Stimulated activated CD8-positive, alpha-beta memory T cell treated with anti-CD3 and anti-CD28 coated beads, Interleukin-15, amount 100 ng/mL, for 48 hours (primary cell): ENCODE measurements at places on chromosomes 13 and 19.
A peak's percentile ranks its signal among the peaks of the same experiment; 100 is the strongest.

- no peak for DNase-seq
Measured at GRCh38 chr13:43874504-43875092, 4.9 kb downstream of the CCDC122 start.

DNA sequence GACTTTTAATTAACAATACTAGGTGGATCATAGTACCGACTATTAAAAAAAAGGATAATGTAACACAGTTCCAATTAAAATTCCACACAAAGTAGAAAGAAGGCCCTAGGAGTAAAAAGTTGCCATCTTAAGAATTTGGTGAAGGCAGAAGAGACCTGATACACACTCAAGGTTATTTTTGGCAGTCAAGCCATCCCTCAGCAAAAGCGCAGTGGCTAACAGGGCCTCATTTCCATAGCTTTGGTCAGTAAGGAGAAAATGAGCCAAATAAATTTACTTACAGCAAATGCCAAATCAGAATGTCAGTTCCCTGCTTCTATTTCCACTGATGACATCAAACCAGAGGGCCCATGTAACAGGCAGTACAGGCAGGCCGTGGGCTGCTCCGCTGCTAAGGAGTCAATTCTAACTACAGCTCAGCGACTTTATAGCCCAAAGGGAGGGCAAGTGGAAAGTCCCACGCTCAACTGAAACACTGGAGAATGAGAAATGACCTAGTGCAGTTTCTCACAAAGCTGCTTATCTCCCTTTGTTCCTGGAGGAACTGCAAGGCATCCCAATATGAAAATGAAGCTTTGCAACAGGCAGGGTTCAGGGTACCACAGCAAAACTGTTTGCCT lies 6.3 kb downstream of the ARGLU1 start:
- DNase-seq, result peak; percentile 26

GRCh38 chr19:14127176-14127575 lies 9.2 kb downstream of the ASF1B start:
- DNase-seq, result no peak

GRCh38 chr13:22931576-22931975 lies 249.2 kb upstream of the SGCG start:
- no peak for DNase-seq

- DNase-seq, result peak; percentile 44
Measured at GRCh38 chr19:41426952-41427646, at the start of gene B3GNT8. TSS of gene B3GNT8 (minus strand) at chr19:41427374. CDS start at chr19:41426778, 596 bp downstream.

DNA sequence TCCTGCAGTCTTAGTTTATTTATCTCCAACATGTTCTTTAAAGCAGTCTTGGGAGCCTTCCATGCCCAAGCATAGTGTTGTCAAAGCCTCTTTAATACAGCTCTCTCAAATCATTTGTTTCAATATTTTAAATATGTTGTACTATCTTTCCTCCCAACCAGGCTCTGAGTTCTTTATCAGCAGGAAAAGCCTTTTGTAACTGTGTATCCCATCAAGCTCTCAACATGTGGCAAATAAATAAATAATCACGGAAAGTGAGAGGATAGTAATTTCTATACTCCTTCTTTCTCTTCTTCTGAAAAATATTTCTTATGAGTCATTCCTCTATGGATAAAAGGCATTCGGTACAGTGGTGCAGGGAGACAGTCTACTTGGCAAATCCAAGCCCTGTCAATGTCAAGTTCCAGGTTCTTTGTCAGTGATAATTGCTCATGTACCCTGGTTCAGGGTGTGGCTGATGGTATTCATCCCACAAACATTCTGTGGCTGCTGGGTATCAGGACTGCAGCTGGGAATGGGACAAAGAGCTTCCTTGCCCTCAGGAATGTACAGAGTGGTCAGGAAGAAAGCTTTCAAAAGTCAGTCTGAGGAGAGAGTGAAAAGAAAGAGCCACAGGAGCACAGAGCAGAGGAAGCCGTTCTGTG lies 384.3 kb downstream of the EFNB2 start:
- DNase-seq, result no peak

- no peak for DNase-seq
Measured at GRCh38 chr19:36638862-36639510, 27.7 kb downstream of the ZNF461 start.

DNA sequence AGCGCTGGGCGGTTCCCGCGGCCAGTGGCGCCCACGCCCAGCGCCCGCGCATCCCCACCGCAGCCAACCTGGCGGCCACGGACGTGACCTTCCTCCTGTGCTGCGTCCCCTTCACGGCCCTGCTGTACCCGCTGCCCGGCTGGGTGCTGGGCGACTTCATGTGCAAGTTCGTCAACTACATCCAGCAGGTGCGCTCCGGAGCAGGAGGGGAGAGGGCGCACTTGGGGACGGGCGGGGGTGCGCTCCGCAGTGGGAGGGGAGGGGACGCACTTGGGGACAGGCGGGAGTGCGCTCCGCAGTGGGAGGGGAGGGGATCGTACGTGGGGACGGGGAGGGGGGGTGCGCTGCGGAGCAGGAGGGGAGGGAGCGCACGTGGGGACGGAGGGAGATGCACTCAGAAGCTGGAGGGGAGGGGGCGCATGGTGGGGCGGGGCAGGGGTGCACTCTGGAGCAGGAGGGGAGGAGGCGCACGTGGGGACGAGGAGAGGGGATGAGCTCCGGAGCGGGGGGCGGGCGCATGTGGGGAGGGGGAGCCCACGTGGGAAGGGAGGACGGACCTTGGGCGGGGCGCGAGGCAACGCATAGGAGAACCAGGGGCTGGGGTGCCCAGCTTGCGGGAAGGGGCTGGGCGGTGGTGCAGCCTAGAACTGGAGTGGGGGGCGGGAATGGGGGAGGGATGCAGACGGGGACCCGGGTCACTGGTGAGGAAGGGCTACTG lies 1.5 kb downstream of the KISS1R start:
- no peak for DNase-seq

GRCh38 chr19:46907880-46908279 lies 47.1 kb downstream of the ARHGAP35 start:
- no peak for DNase-seq

DNA sequence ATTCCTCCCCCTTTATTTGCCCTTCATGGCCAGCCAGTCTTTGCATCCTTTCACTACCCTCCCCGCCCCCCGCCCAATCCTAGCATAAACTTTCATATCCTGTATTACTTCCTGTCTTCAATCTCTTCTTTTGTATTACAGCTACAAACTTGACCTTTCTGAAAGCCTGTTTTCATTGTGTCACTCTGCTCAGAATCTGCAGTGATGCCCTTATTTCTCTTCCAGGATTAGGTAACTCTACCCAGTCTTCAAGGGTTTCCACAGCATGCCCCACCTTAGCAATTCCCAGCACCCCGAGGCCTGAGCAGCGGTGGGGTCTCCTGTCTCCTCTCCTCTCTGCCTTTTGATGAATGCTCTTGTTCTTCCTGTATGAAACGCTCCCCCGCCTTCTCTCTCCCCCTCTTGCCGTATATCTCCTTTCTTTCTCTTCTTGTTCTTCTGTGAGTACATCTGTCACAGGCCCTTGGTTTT lies 145.6 kb downstream of the SHISA2 start:
- no peak for DNase-seq

DNA sequence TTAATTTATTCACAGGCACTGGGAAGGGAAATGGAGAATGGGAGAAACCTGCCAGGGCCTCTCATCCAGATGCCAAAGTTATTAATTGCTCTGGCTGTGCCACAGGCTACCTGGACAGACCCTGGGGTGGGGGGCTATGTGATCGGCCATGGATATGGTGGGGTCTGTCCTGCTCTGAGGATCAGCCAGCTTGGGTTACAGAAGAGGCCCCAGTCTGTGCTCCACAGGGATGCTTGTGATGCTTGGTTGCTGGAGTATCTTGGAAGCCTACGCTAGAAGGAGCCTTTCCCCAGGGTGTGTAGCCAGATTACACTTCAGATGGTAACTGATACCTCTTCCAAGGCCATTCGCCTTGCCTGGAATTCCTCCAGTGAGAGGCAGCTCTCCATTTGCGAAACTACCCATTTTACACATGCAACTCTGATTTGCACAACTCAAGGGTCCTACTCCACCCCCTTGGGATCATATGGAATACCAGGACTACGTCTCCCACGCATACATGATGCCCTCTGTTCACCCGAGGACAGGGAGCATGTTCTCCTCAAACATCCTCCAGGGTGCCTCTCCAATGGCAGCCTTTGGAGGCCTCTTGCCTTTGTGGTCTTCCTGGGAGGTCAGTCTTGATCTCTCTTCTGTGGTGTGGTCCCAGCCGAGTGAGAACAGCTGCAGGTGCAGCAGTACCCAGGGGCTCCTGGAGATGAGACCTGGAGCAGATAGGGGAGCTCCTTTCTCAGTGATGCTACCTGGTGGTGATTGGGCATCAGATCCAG lies 186.6 kb upstream of the TSHZ3 start:
- DNase-seq, result no peak

DNA sequence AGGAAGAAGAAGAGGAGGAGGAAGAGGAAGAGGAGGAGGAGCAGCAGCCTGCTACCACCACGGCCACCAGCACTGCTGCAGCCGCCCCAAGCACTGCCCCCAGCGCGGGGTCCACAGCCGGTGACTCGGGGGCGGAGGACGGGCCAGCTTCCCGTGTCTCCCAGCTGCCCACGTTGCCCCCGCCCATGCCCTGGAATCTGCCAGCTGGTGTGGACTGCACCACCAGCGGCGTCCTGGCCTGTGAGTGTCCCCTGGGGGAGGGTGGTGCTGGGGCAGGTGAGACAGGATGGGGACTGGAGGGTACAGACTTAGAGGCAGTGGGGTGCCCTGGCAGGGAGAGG lies 11.4 kb downstream of the SCAF1 start:
- DNase-seq, result no peak

GRCh38 chr13:71291842-71292146 lies 575.2 kb downstream of the DACH1 start:
- no peak for DNase-seq

DNA sequence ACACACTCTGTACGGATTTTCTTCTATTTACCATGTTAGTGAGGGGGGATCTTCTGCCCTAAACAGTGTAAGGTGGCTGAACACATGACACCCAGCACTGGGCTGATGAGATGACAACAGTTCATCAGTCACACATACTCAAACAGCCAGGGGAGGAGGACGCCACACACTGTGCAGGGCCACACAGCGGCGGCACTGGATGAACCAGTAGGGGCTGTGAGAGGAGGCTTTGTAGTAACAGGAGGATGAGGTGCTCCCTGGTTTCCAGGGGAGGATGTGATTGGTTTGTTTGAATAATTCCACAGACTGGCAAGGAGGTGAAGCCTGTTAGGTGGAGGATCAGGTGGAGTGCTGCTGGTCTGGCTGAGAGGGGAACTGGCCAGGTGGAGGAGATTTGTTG lies 16.3 kb upstream of the GTF3A start:
- no peak for DNase-seq

DNA sequence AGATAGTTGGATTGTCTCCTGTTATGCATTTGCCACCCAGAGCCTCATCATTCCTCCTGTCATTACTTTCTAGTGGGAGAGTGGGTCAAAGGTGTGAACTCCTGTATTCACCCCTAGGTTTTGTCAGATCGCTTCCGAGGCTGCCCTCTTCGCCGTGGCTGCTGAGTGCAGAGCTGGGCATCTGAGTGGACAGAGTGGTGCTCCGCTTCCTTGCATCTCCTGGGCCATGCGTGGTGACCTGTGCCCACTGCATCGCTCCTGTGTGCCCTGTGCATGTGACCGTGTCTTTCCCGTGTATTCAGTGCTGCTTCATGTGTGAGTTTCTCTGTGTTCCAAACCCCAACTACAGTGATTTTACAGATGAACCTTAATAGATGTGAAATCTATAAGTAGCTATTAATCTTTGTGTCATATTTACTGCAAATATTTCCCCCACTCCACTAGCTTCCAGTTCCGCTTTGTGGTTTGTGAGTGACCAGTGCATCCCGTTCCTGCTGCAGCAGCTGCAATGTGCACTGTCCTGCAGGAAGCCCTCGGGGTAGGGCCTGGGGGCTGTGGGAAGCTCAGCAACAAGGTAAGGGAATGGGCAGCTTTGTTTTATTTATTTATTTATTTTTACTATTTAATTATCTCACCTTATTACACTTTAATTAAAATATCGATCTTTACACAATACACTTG lies 53.1 kb downstream of the C13orf46 start:
- DNase-seq, result no peak

DNA sequence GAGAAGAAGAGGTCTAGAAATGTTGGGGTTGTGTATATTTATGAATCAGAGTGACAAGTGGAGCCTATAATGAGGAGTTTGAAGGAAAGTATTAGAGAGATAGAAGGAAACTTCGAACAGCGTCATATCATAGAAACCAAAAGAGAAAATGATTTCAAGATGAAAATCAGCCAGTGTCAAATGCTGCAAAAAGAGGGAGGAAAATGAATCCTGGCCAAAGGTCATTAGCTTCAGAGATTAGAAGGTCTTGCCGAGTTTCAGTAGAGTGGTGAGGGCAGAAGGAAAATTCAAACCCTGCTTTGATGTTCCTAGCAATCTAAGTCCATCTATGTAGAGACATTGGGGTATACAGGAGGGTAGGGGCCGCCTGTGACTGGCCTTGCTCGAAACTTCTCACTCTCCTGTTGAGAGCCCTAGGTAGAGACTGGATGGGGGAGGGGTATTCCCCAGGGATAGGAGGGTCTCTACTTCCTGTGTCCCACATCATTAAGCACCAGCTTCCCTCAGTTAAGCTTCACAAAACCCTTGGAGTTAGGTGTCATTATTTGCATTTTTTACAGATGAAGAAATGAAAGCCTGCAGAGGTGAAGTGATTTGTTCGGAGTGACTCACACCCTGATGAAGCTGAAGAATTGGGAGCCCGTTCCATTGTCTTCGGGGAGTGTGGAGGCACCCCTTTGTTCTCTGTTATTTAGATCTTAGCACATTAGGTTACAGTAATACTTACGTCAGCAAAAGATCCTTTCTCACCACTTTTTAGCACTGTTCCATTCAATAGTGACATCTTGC lies 62.8 kb downstream of the FGF9 start:
- no peak for DNase-seq

- DNase-seq, result no peak
Measured at GRCh38 chr13:50286324-50286723, 271.1 kb downstream of the KCNRG start.

- peak; percentile 36 for DNase-seq
Measured at GRCh38 chr19:58181902-58182576, 822 bp upstream of the ZNF274 start.

DNA sequence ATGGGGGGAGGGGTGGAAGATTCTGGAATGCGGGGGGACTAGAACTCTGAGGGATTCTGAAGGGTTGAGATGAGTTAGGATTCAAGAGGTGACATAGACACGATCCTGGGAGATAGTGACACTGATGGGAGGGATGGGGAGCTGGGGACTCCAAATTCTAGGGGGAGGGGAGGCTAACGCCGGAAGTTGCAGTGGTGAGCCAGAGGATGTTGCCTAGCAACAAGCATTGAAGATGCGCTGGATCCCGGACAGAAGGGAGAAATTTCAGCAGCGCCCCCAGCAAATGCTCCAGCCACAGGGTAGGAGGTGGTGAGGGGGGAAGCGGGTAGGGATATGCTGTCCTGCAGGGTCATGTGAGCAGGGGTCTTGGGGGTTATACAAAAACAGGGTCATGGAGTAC lies 6.9 kb upstream of the LTBP4 start:
- no peak for DNase-seq
